ENCODE measurements at places on chromosomes 3 and 15.

DNA sequence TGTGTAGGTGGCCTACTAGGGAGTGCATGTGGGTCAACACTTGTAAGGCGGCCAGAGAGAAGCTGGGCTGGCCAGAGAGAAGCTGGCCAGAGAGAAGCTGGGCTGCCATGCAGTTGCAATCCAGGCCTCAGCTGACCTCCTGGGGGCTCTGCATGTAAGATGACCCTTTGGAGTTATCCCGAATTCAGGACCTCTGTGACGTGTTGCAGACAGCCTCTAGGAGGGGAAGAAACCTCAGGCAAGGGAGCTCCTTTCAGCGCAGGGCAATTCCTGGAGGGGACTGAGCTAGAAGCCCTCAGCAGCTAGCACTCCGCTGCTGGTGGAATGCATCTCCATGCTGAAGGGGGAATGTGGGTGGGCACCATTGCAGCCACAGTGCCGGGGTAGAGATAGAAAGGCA, 15.8 kb upstream of the KBTBD12 start:
- DNase-seq = no peak

DNA sequence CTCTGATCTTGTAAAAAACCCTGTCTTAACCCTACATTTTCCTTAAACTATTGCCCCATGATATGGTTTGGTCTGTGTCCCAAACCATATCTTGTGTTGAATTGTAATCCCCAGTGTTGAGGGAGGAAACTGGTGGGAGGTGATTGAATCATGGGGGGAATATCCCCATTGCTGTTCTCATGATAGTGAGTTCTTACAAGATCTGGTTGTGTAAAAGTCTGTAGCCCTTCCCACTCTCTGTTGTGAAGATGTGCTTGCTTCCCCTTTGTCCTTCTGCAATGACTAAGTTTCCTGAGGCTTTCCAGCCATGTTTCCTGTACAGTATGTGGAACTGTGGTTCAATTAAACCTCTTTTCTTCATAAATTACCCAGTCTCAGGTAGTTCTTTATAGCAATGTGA, 881.4 kb downstream of the DIPK2A start:
- DNase-seq = no peak

DNA sequence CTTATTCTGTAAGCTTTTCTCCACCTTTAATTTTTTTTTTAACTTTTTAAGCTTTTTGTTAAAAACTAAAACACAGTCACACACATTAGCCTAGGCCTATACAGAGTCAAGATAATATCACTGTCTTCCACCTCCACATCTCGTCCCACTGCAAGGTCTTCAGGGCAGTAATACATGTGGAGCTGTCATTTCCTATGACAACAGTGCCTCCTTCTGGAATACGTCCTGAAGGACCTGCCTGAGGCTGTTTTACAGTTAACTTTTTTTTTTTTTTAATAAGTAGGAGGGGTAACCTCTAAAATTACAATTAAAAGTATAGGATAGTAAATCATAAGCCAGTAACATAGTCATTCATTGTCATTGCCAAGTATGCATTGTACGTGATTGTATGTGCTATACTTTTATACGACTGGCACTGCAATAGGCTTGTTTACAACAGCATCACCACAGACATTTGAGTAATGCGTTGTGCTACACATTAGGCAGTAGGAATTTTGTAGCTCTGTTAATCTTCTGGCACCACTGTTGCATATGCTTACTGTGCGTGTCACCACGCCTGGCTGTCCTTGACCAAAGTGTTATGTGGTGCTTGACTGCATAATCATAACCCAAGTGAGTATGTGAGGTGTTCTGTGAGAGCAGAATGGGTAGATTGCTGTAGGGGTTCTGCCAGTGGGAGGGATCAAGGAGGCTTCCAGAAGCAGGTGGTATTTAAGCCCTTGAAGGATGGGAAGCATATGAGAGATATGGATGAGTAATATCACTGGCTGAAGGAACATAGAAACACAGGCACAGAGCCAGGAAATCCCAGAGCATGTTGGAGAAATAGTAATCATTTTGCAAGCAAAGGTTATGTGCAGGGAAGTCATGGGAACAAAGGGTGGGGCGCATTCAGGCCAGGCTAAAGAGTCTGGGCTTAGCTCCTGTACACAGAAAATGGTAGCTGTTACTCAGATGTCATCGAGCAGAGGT, 18.3 kb downstream of the FBXO22 start:
- peak; percentile 58 for DNase-seq

GRCh38 chr3:19931767-19932188, 2.2 kb downstream of the EFHB start:
- DNase-seq = no peak

GRCh38 chr3:195095035-195095703, 175.8 kb downstream of the XXYLT1 start:
- no peak for DNase-seq

GRCh38 chr3:51958603-51959521, 3.7 kb downstream of the GPR62 start:
- no peak for DNase-seq

DNA sequence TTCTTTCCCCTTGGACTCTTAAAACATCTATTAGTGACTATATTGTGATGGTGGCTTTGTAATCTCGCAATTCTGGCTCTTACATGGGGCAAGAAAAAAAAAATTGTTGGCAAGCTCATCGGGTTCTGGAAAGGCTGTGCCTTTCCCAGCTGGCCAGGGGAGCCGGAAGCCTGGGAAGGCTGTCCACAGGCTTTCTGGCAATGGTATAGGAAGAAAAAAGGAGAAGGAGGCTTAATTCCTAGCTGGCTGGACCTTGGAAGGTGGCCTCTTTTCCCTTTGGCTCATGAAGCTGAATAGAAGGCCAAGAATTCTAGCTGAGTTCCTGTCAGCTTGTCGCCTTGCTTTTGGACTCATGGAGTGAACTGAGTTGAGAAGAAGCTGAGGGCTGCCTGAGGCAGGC, 243.5 kb upstream of the SEMA6D start:
- no peak for DNase-seq

GRCh38 chr15:95401587-95401986, 928.9 kb upstream of the NR2F2 start:
- no peak for DNase-seq

- DNase-seq = no peak
Measured at GRCh38 chr15:63122002-63122875, 578 bp downstream of the LACTB start.

DNA sequence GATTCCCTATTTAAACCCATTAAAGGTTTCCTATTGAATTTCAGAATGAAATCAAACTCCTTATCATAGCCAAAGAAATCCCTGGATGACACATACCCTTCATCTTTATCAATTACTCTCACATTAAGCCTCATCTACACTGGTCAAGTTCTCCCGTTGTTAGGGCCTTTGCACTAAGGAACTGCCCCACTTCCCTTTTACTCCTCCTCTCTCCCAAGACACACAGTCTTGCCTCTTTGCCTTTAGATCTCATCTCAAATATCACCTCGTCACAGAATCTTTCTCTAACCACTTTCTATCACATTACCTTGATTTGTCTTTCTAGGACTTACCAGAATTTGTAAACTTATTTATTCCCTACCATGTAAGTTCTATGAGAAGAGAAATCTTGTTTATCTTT, 117.6 kb downstream of the TMCC1 start:
- no peak for DNase-seq

DNA sequence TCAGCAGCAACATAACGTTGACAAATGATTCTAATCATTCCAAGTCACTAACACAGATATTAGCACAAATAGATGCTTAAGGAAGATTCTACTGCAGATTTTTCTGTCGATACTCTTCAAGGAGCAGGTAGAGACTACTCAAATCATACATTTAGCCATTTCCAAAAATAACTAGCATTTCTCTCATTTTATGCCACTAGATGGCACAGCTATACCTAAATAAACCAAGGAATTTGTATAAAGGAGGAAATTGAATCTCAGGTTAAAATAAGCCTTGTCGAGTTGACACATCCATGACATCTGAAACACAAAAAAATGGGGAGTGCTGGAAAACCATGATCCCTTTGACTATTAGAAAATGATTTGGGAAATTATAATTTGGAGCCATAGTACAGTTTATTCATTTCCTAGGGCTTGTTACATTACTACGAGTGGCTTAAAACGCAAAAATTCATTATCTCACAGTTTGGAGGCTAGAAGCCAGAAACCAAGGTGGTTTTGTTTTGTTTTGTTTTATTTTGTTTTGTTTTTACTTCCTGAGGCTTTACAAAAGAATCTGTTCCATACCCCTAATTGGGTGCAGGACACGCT, 59.5 kb upstream of the STRIT1 start:
- peak; percentile 39 for DNase-seq

DNA sequence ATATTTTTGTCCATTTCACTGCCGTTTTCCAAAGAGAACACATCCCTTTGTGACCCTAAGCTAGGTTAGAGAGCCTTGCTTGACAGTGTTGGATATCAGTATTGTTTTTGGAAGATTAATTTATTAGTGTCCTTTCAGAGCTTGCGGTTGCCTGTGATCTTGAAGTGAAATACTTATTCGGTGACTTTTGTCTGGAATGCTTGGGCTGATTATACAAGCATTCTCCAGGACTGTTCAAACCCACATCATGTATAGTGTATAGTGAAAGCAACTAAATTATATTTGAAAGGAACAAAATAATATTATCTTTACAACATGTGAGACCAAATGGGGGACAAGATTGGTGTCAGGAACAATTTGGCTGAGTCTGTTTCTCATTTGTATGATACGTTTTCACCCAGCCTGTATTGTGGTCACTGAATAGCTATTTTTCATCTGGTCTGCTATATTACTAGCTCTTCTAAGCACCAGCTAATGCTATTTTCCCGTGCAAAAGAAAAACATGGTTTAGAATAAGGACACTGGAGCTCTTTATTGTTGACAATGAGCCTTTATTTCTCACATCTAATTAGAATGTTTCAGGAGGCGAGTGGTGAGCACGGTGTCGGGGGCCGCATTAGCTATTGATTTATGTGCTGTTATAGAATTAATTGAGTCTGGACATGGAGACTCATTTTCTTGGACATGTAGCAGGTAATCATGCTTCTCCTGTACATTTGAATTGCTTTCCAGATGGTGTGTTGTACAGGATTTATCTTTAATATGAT, 158.1 kb downstream of the APBA2 start:
- DNase-seq = no peak

DNA sequence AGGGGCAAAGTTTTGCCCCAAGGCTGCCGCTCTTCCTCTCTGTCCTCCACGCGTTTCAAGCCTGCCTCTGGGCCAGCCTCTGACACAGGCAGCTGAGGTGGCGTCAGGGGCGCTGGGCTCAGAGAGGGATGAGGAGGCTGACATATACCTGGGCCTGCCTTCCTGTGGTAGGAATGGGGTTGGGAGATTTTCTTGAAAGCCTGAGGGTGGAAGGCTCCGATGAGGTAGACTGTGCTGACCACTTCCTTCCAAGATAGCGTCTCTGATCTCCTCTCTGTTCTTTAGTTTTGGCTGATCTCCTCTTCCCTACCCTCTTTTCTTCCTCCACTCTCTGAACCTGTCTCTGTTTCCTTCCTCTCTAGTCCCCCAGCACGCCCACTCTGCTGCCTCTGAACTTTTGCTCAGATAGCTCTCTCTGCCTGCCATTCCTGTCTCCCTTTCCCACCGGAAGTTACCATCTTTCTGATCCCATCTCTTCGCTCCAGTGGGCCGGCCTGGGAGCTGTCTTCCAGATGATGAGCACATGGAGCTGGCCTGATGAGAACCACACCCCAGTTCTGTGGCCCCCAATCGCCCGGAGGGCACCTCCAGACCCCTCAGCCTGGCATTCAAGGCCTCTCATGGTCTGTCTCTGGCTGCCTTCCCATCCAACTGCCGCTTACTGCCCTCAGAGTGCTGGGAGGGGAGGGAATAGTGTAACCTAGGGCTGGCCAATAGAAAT, 32.5 kb upstream of the LCTL start:
- DNase-seq = no peak

DNA sequence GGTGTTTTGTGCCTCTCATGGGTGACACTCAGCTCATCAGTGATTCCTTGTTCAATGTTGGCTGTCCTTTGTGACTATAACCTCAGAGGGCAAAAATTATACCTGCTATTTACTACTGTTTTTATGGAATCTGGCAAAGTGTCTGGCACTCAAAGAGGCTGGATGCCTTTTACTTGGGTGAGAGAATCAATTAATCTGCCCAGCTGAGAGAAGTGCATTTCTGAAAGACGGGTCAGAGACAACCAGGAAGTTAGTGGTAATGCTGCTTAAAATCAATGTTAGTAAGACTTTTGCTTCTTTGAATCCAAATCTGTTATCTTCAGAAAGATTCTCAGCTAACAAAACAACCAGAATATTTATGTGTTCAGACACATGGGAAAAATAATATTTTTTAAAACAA, 436.2 kb upstream of the SUCLG2 start:
- no peak for DNase-seq

DNA sequence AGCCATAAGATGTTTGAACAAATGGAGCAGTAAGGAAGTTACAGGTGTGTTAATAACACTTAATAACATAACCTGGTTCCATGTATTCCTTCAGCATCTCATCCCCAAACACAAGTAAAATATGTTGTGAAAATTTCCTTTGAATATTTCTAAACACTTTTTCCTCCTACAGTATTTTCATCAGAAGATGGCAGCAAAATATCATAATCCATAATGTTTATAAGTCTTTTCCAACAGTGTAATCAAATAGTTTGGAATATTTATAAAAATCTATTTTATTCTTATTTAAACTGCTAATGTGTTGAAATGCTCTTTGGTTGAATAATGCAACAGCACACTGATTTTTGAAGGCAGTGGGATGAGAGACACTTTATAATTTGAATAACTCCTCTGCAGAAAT, 1020.5 kb downstream of the OTOL1 start:
- no peak for DNase-seq

- no peak for DNase-seq
Measured at GRCh38 chr3:80753021-80753420, 985.2 kb upstream of the ROBO1 start.

DNA sequence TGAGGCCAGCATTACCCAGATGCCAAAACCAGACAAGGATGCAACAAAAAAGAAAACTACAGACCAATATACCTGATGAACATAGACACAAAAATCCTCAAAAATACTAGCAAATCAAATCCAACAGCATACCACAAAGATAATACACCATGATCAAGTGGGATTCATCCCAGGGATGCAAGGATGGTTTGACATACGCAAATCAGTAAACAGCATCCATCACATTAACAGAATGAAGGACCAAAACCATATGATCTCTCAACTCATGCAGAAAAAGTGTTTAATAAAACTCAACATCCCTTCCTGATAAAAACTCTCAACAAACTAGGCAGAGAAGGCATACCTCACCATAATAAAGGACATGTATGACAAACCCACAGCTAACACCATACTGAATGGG, 14.0 kb upstream of the PIAS1 start:
- no peak for DNase-seq

Data from LNCaP clone FGC (cell line).